A172 (cell line): ENCODE measurements at places on chromosomes 11 and 22.
A peak's percentile ranks its signal among the peaks of the same experiment; 100 is the strongest.

DNA sequence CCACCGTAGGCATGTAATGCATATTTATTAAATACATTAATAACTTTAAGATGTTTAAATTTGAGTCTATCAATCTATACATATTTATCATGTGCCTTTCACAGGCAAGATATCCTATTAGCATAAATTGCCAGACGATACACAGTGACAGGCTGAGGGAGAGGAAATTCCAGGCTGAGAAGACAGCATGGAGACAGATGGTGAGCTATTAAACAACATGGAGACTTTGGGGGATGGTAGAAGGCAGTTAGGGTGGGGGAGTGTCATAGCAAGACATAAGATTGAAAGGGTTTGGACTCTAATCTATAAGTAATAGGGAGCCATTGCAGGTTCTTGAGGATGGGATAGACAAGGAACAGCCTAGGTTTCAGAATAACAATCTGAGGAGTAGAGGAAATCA, 138.5 kb downstream of the NXPE2 start:
- no peak for DNase-seq

DNA sequence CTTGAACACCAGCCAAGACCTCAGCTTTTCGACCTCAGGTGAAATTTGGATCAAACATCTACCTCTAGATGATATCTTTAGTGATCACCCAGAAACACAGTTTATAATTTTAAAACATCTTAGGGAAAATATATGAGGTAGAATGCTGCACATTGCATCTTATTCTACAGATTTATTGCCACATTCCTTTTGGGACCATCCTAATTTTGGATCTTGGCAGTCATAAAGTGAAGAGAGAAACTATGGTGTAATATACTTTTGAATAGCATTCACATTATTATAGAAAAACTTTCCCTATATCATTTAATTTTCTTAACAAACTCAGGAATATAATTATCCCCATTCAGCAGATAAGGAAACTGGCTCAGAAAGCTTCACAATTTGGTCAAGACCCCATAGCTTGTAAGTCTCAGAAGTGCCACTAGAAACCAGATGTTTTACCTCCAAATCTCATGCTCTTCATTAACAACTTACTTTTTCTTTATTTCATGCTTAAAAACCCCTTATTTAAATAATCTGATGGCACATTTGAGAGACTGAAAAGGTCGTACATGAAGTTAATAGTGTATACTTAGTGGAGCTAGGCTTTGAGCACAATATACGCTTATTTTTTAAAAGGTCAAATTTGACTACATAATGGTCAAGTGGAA, 199.2 kb upstream of the CTSC start:
- no peak for DNase-seq

DNA sequence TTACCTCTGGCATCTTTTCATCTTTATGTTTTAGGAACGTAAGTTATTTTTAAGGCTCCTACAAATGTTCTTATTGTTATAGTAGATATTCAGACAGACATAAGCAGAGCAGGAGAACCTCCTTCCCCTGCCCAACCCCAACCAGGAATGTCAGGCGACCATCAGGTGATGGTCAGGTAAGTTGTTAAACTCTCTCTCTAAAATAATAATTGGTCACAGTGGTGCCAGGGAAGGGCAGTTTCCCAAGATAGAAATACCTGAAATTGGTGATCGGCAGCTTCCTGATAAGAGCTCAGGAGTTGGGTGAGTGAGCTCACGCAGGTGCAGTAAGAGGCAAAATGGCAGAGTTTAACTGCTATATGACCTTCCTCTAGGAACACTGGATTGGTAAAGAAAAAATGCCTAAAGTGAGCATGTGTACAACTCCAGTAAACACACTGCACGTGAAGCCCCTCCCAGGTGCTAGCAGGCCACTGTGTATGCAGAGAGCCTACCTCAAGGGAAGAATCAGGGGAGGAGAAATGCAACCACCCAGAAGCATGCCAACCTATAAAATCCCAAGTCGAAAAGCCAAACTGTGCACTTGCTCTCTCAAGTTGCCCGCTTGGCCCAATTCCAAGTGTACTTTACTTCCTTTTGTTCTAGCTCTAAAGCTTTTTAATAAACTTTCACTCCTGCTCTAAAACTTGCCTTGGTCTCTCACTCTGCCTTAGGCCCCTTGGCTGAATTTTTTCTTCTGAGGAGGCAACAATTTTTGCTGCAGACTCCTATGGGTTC, 273.9 kb downstream of the SBF2 start:
- no peak for DNase-seq

DNA sequence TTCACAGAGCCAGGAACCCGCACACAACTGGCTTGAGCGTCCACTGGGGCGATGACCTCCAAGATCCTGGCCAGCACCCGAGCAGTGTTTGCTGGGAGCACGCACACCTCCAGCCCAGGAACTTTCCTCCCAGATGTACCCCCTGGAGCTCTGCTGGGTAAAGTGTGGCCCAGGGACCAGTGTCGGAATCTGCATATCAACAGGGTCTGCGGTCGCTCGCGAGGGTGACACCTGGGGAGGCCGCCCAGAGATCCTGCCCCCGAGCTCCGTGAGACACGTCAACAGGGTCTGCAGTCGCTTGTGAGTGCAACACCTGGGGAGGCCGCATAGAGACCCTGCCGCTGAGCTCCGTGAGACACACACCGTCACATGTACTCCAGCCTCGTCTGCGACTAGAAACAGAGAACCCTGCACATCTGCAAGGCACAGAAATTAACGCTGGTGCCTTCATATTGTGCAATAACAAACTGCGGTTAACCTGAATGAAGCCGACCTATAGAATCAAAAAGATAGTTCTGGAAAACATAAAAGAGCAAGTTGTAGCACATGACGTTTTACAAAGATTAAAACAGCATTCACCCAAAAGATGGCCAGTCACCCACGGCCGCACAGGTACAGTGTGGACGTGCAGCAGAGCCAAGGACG, 172.4 kb downstream of the BRD1 start:
- DNase-seq, result no peak

- DNase-seq, result no peak
Measured at GRCh38 chr22:27551402-27551801, 250.2 kb downstream of the MN1 start.

GRCh38 chr22:35039625-35040024, 26.3 kb upstream of the ISX start:
- DNase-seq, result no peak

DNA sequence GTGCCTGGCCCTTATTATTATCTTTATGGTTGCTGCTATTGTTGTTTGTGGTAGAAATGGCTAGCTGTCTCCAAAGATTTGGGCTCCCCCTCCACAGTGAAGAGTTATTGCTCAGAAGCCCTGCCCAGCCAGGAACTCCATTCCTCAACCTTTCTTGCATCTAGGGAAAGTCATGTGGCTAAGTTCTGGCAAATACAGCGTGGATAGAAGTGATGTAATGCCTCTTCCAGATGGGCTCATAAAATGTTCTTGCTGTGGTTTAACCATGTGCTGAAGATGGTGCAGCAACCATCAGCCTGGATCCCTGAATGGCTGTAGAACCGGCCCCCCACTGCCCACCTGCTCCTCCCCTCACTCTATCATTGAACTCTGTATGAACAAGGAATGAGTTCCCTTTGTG, 203.5 kb upstream of the E2F8 start:
- no peak for DNase-seq

GRCh38 chr11:108838792-108839105, 173.9 kb downstream of the DDX10 start:
- DNase-seq, result no peak

- no peak for DNase-seq
Measured at GRCh38 chr22:30876221-30876751, 92.3 kb downstream of the MORC2 start.

GRCh38 chr11:102783720-102784119, 3.3 kb upstream of the MMP10 start:
- DNase-seq, result no peak

GRCh38 chr11:128496692-128497060, 90.7 kb downstream of the ETS1 start:
- DNase-seq, result no peak

DNA sequence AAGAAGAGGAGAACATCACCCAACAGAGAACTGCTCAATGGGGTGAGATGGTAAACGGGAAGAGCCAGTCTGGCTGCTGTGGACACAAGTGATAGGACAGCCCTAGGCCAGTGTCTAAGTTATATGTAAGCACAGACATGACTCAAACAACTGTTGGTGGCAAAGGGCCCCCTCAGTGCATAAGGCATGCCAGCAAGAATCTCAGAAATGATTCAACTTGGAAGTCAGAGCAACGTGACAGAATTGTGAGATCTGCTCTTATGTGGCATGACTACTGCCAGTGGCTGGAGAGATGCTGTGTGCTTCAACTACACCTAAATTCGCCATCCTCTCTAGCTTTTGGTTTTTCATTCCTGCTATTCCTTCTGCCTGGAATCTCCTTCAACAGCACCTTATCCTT, 7.4 kb downstream of the SLN start:
- DNase-seq, result peak; percentile 39

DNA sequence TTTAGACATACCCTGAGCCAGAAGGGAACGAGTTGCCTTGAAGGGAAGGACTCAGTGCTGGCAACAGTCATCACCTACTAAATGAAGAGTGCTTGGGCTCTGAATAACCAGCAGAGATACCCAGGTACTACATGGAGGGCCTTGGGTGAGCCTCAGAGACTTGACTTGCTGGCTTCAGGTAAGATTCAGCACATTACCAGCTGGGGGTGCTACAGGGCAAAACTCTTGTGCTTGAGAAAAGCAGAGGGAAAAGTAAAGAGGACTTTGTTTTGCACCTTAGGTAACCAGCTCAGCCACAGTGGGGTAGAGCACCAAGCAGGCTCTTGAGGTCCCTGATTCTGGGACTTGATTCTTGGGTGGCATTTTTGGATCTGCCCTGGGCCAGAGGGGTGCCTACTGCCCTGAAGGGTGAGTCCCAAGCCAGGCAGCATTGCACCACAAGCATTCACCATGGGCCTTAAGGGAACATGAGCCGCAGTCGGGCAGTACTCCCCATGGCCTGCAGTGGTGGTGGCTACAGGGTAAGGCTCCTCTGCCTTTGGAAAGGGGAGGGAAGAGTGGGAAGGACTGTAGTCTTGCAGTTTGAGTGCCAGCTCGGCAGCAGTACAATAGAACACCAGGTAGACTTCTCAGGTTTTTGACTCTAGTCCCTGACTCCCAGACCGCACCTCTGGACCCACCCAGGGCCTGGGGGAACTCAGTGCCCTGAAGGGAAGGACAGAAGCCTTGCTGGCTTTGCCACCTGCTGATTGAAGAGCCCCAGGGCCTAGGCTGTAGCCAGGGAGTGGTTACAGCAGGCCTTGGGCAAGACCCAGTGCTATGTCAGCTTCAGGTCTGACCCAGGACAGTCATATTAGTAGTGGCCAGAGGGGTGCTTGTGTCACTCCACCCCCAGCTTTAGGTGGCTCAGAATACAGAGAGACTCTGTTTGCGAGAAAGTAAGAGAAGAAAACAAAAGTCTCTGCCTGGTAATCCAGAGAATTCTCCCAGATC, 22.7 kb upstream of the PLEKHA7 start:
- DNase-seq, result no peak

- DNase-seq, result no peak
Measured at GRCh38 chr11:122192634-122193255, 76.7 kb upstream of the BLID start.

GRCh38 chr11:87974797-87975196, 200.4 kb downstream of the RAB38 start:
- no peak for DNase-seq

DNA sequence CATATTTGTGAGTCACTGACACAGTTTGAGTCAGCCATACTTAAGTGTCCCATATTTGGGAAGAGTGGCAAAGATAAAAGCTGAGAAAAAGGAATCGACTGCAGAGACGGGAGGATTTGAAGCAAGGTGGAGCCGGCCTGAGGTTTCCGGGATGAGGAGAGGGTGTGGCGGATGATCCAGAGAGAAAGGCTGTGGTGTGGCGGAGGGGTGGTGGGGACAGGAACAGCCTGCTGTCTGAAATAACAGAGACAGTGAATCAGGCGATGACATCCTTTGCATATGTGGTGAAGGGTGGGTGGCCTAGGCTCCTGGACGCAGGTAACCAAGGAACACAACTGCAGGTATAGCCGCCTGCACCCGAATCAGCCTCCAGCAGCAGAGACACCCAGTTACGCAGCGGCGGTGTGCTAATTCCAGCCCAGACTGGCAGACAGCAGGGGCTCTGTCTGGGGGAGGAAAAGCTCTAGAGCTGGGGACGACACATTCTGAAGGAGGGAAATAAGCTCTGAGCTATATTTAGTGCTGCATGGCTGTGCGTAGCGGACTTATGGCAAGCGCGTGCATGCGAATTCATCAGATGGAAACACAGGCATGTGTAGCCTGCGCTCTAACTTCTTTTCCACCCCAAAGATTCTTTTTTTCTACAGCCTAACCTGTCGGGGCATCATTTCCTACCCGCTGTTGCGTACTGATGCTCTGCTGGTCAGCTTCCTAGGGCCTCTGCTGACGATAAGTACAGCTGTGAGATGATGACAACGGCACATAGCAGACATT, 62.7 kb upstream of the BARX2 start:
- DNase-seq, result no peak

DNA sequence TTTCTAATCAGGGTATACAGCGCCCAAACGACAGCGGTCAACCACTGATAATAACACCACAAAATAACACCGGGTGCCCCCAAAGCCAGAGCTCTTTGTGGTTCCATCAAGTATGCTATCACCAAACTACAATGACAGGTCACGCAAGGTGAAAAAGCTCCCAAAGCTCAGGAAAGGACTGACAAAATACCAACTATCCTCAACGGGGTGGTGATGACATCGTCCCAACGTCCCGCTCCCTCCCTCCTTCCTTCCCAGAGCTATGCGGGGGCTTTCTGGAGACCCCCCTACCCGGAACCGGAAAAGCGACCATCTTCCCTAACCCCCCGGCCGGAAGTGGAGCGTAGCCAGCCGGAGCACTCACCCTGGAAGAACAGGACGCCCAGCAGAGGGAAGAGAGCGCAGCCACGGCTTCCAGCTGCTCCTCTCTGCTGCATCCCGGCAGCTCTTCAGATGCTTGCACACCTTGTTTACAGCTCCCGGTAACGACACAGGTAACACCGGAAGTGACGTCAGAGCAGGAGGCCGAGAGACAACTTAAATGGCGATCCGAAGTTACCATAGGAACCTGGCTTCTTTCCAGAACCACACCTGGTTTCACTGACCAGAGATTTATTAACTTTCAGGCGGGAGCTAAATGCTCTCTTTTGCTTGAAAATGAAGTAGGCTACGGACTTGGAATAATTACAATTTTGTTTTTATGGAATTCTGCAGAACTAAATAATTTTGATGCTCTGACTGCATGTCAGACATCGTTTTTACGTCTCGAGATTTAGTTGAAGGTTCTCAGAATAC, at the start of gene MPZL3:
TSS of gene MPZL3 (minus strand) at position 508 of the 795 bp plus-strand sequence. CDS start at position 437, 71 bp downstream.
- DNase-seq, result peak; percentile 74

GRCh38 chr11:31150011-31150410, 219.5 kb downstream of the DCDC1 start:
- DNase-seq, result no peak

DNA sequence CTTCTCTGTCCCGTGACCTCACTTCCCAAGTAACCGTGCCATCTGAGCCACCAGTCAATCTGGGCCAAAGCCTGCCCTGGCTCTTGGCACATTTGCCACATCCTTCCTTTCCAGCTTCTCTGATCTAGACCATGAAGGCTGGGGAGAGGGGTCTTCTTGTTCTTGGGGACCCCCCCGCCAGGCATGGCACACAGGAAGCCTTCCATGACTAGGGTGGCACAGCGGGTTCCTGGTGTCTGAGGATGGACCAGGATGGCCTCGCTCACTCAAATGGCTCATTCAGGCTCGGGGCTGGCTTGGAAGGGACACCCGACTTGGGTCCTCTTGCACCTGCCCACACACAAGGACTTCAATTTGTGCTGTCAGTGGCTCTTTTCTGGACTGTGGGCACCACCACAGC, 121.3 kb downstream of the BCR start:
- DNase-seq, result no peak

GRCh38 chr11:120694726-120695125, 183.2 kb downstream of the GRIK4 start:
- DNase-seq, result no peak
